Glutamatergic neuron (in vitro differentiated cells): ENCODE measurements at places on chromosomes 4 and X.
A peak's percentile ranks its signal among the peaks of the same experiment; 100 is the strongest.

- DNase-seq: no peak
Observed at GRCh38 chr4:40185830-40186664, 10.8 kb upstream of the RHOH start.

DNA sequence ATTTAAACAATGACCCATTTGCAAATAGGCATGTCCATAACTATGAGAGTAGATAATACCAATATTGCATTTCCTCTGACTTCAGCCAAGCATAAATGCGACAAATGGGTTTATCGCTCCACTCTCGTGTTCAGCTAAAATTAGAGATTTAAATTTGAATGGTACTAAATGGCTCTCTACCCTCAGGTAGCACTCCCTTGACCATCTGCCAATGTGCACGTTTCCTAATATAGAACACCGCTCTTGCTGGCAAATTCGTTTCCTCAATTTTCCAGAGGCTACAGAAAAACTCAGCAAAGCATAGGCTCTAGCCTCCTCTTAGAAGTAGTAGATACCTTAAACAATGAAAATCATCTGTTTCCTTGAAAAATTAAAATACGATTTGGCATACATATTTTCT, 251.6 kb downstream of the ADGRA3 start:
- DNase-seq: no peak

DNA sequence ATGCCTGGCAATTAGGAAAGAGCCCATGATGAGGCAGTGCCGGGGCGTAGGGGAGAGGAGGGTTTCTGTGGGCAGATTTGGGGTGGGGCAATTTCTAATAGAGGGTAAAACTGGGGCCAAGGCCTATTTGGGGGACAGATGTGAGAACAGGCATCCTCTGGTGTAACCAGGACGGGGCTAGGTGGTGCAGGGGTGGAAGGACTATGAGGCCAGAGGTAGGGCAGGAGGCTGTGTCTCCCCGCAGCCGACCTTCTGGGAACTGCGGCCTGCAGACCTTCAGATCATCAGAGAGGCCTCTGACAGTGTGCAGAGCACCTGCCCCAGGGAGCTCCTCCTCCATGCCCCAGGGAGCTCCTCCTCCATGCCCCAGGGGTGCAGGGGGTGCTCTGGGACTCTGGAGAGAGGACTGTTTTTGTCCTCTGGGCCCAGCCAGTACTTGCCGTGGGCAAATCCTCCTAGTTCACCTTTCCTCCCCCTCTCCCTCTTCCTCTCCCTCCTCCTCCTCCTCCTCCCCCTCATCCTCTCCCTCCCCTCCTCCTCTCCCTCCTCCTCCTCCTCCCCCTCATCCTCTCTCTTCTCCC, 101.9 kb downstream of the SORCS2 start:
- DNase-seq: no peak

GRCh38 chr4:155026715-155027114, 181.7 kb upstream of the NPY2R start:
- DNase-seq: no peak

GRCh38 chr4:132334081-132334480, 815.0 kb upstream of the PCDH10 start:
- DNase-seq: no peak

DNA sequence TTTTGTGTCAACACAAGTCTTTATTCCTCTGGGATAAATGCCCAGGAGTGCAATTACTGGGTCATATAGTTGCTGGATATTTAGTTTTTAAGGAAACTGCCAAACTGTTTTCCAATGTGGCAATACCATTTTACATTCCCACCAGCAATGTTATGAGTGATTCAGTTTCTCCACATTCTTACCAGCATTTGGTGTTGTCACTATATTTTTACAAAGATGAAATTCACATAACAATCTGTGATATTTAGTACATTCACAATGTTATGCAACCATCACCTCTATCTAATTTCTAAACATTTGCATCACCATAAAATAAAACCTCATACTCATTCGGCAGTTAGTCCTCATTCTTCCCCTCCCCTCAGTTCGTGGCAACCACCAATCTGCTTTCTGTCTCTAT, 75.0 kb downstream of the MAMLD1 start:
- DNase-seq: no peak

DNA sequence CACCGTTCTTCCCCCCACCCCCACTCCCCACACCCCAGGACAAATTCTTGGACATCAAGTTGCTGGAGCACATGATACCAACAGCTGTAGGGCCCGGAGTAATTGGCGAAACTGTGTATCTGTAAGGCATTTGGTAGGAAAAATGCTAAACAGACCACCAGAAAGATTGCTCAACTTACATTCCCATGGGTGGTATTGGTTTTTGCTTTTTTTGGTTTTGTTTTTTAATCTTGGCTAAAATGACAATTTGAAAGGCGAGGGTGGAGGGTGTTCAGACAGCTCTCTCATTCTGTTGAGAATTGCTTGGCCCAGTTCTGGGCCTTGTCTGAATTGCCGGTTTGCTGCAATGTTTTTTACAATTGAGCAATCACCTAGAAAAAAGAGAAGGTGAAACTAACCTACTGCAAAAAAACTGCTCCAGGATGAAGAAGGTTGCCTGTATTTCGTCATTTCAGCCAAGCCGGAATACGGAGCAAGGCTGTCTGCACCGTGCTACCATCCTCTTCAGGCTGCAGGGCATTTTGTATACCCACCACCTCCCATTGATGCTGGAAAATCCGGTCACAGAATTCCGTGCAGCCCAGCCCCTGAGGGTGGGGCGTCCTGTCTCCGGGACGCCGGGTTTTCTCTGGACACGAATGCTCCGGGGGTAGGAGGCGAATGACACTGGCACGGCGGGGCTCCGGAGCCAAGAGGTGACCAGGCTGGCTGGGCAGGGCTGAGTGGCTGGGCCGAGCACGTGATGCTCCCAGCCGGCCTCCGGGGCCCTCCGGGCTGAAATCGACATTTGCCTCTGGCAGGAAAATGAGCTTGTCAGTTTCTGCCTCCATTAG, at the start of gene CLCN4:
CLCN4 (plus strand) TSS at position 777 of the 833 bp plus-strand sequence. CDS start 28,058 bp downstream, outside the sequence.
- DNase-seq: peak; percentile 77

GRCh38 chr4:84563002-84563401, 19.9 kb upstream of the CDS1 start:
- DNase-seq: no peak

DNA sequence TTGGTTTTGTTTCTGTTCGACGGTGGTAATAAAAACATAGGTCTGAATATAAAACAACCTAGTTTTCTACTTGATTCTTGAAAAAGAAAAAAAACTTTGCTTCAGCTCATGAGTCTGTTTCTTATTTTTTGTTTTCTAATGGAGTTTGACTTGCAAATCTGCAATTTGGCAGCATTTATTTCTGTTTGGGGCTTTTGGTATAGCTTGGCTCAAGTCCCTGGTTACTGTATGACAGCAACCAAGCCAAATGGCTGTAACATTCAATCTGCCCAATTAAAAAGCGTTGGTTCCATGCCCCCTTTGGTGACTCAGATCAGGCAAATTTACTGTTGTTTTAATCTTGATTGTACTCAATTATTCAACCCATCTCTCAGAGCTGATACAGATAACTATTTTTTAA, 263.4 kb downstream of the GRIA3 start:
- no peak for DNase-seq

- no peak for DNase-seq
Observed at GRCh38 chr4:188145601-188146000, 6.4 kb downstream of the TRIML1 start.
